ENCODE measurements at places on chromosomes 16 and 17.

- DNase-seq, result no peak
These were observed 32.0 kb upstream of the DOC2B start for GRCh38 chr17:213286-214105.

DNA sequence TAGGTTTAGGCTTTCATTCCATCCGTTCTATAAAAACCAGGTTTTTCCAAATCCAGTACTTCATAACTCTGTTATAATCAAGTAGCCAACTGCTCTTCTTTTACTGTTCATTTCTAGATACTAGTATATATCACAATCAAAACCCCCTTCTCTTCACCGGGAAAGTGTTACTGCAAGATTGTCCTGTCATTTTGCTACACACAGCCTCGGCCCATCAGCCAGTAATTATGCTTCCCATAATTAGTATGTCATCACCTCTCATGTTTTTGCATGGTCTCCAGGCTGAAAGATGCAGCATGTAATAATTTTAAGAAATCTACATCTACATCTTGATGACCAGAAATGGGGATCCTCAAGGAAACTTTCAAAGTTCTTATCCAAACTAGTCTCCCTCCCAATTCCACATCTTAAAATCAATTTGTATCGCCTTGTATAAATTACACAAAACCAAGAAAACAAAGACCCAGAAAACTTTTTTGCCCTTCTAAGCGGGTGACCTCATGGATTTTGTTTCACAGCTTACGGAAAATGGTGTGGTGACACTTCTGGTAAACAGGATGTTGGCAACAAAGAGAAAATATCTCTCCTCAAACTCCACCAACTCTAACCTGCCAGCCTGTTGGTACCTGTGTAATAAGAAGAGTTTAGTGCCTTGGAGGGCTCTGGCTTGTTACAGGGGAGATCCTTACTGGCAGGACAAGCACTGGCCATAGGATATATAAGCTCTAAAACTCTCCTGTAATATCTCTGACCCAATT is 9.3 kb downstream of the TACO1 start:
- no peak for DNase-seq

- no peak for DNase-seq
These were observed 4.7 kb upstream of the DLX4 start for GRCh38 chr17:49964303-49964768.

DNA sequence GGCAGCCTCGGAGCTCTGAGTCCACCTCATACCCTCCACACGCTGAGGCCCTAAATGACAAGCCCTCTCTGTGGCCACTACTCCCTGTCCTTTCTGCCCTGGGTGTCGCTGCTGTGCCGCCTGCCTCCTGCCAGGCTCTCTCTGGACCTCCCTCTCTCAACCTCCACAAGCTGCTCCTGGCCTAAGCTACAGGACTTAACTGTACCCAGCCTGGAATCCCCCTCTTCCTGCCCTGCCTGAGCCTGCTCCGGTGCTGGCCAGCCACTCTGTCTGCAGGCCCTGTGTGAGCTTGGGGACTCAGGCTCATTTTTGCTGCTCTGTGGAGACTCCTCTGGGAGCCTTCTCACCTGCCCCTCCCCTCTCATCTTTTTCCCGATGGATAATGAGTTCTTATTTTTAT is 21.5 kb downstream of the IFT140 start:
- no peak for DNase-seq

DNA sequence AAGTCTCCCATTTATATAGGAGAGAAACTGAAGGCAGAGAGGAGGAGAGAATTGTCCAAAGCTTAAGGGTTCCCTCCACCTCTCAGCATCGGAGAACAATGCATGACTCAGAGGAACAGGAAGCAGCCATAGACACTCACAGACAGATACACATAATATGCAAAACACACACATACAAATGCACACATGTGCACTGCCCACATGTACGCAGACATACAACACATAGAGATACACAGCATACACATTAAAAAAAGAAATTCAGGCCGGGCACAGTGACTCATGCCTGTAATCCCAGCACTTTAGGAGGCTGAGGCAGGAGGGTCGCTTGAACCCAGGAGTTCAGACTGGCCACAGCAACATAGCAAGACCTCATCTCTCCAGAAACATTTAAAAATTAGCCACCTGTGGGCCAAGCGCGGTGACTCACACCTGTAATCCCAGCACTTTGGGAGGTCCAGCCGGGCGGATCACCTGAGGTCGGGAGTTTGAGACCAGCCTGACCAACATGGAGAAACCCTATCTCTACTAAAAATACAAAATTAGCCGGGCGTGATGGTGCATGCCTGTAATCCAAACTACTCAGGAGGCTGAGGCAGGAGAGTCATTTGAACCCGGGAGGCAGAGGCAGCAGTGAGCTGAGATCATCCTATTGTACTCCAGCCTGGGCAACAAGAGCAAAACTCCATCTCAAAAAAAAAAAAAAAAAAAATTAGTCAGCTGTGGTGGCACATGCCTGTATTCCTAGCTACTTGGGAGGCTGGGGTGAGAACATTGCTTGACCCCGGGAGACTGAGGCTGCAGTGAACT is 11.3 kb downstream of the ERAL1 start:
- no peak for DNase-seq

DNA sequence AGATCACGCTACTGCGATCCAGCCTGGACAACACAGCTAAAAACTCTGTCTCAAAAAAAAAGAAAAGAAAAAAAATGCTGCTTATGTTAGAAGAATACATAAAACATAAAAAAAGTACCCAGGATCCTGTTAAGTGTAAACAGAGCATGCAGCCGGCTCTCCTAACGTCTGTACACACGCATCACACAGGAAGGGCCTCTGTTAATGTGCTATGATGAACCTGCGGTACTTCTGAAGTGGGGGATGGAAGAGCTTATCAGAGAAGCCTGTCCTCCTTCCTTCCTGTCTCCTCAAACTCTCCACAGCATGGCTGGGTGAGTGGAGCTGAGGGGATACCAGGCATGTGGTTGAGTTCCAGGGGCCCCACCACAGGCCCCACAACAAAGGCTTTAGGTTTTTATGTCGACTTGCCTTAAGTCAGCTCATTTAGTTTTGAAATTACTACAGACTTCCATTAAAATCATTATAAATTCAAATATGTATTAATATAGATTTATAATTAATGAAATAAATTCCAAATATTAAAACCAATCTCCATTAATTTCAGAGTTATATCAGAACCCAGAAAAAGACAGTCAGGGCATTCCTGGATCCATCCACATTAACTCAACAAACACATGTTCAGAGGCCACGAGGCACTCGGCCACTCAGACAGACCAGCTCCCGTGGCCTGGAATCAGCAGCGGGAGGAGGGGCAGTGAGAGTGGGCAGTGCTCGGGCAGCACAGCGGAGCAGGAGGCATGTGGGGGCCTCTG is 11.7 kb downstream of the CCDC57 start:
- no peak for DNase-seq

- DNase-seq, result no peak
These were observed 187.5 kb upstream of the CDH11 start for GRCh38 chr16:65309354-65309753.

DNA sequence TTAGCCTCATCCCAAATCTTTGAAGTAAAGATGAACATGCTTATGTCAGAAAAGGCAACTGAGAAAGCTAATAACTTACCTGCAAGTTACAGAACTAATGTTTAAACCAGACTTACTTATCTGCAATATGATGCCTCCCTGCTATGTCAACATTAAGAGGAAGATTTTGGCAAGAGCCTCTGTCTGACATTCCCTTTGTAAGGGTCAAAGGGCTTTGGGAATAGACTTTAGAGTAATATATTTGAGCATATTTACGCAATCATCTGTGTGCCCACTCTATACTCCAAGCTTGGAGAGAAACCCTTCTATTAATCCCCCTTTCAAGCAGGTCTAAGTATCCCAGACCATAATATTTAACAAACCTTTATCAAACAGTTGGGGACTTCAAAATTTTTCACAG is 389.4 kb downstream of the NPIPA8 start:
- DNase-seq, result no peak

DNA sequence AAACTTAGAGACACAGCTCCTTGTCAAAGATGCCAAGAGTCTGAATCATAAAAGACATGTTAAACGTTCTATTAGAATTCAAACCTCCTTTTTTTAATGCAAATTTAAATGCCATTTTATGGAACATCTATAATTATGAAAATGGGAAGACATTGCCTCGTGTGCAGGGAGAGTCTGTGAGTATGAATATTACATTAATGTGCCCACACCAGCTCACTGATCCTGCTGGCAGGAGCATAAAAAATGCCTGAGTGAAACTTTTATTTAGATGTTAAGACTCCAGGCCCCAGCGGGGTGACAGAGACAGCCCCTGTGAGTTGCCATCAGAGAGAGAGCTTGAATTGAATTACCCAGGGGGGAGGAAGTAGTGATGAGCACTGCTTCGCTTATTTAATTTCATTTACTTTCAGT is 84.8 kb downstream of the SNX11 start:
- no peak for DNase-seq

- DNase-seq, result no peak
These were observed 252.5 kb downstream of the SEC14L1 start for GRCh38 chr17:77393274-77393600.

- DNase-seq, result no peak
These were observed 4.0 kb downstream of the C1QTNF1 start for GRCh38 chr17:79027925-79028491.

- peak; percentile 52 for DNase-seq
These were observed 1.3 kb upstream of the CES3 start for GRCh38 chr16:66959704-66960161.

DNA sequence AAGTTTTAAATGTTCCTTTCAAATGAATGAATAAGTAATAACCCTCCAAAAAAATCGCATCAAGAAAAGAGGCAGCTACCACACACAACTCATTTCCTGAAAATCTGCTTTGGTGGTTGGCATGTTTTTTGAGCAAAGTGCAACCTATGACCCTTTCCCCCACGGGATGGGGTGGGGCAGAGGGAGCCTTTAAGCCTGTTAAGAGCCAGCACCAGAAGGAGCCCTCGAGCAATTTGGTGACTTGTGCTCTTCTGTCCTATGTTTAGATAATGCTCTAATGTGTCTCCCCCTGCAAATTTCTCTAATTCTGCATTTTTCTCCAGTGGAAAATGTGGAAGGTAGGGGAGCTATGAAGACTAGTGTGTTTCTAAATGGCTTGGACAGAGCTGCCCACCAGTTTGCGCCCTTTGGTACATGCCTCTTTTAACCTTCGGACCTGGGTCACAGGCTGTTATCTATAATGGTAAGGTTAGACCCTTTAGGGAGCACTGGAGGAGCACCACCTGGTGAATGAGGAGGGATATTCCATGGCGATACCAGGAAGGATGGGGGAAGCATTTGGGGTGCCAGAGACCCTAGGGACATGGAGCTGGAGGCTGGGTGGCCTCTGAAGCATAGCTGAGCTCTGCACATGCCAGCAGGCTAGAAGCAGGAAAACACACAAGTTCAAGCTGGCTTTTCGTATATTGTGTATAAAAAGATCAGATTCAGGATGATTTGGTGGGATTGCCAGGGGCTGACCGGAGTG is 1.6 kb downstream of the PYCARD start:
- no peak for DNase-seq

- no peak for DNase-seq
These were observed 16.4 kb downstream of the SGF29 start for GRCh38 chr16:28569968-28570752.

DNA sequence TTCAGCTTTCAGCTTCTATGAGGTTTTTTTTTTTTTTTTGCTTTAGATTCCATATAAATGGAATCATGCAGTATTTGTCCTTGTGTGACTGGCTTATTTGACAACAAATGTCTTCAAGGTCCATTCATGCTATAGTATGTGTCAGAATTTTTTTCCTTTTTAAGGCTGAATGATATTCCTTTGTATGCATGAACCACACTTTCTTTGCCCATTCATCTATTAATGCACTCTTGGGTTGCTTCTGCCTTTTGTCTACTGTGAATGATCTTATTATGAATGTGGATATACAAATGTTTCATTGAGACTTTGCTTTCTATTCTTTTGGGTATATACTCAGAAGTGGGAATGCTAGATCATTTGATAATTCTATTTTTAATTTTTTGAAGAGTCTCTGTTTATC is 27.0 kb upstream of the LRRC75A start:
- no peak for DNase-seq

DNA sequence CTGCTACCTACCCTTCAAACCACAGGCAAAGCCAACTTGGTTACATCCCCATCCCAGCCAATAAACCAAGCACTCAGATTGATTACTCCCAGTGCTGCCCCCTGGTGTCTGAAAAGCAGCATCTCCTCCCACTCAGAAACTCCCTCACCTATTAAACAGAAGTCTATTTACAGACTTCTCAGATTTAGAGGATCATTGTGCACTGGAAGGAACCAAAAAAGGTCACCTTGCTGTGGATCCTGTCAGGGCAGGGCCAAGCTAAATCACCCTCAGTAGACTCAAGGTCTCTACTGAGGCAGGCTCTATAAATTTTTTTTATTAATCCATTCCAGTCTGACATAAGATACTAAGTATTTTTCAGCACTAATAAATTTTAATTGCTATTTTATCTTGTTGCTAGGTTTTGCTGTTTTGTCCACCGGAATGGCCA is 17.6 kb downstream of the HIGD1B start:
- peak; percentile 26 for DNase-seq

DNA sequence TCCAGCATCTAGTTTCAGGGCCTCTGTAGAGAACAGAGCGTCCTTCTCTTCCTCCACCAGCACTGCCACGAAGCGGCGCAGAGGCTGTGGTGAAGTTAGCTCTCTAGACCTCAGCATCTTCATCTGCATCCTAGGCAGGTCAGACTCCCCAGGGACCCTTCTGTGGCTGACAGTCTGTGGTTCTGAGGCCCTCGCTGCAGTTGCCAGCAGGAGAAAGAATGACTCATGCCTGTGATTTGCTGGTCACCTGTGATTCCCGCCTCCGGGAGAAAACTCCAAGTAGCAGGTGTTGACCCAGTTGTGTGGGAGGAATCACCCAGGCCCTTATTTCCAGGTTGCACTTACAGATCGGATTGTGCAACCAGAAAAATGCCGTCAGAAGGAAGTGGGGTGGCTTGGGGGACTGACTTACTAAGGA is 117.3 kb upstream of the CACNG5 start:
- DNase-seq, result no peak

- DNase-seq, result no peak
These were observed 18.6 kb downstream of the ACE start for GRCh38 chr17:63495491-63495890.

DNA sequence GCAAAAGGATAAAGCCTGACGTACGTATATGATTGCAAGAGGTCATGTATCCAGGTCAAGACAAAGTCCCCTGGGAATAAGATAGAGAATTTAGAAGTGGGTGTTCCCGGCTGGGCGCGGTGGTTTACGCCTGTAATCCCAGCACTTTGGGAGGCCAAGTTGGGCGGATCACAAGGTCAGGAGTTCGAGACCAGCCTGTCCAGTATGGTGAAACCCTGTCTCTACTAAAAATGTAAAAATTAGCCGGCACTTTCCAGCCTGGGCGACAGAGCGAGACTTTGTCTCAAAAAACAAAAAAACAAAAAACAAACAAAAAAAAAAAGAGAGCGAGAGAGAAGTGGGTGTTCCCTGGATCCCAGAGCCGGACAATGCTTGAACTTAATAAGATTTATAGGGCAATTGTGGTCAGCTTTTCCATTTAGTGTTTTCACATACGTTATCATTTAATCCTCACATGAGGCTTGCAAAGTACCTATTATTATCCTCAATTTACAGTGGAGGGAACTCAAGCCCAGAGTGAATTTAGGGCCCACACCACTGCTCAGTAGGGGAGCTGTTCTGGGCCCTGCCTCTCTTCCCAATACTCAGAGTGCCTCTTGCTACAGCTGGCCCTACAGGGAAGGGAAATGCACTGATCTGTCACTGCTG is 481 bp upstream of the GLTPD2 start:
- DNase-seq, result no peak

GRCh38 chr17:5873781-5874180 is 196.4 kb upstream of the WSCD1 start:
- DNase-seq, result no peak

- DNase-seq, result no peak
These were observed 64.1 kb downstream of the NEUROD2 start for GRCh38 chr17:39543664-39544063.
